Stimulated activated CD4-positive, alpha-beta T cell treated with anti-CD3 and anti-CD28 coated beads, Interleukin-2, amount 100 ng/mL, for 4 hours (primary cell): ENCODE measurements at places on chromosomes 16 and 17.

- DNase-seq = no peak
These were observed 134.9 kb downstream of the SOCS1 start for GRCh38 chr16:11121083-11121608.

- no peak for DNase-seq
These were observed 10.1 kb upstream of the TMEM101 start for GRCh38 chr17:44024853-44025252.

DNA sequence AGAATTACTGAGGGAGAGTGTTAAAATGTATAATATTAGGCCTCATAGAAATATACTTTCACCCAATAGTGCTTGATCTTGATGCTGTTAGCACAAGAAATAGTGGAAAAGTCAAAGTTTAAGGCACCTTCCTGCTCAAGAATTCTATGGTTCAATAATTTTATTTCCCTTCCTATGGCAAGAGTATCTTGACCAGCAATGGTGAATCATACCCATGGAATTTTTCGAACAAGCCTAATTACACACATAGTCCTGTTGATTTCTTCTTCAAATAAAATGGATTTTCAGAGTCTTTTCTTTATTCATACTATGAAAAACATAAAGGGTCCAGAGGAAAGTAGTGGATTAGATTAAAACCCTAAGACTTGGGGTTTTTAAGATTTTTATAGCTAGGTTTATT, 810.6 kb downstream of the CDH11 start:
- no peak for DNase-seq

- DNase-seq = no peak
These were observed 9.1 kb downstream of the NAGPA start for GRCh38 chr16:5024632-5025031.

DNA sequence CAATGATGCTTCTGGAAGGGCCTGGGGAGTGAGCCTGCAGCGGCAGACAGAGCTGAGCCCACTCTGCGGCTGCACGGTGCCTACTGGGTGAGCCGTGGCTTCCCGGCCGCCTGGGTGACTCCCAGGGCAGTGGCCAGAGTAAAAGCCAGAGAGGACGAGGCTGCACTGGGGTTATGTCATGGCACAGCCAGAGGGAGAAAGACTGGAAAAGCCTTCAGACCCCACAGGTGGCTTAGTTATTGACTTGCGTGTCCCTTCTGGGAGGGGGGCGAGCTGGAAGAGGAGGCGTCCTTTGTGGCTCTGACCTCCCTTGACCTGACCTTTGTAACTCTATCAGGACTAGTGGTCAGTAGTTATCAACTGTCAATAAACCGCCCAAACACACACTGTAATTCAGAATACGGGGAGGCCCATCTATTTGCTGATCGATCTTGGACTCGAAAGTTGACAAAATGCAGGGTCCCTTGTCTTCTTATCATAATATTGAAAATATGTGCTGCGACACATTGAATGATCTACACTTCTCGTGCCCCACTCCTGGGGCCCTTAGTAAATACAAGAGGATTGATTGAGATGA, 385.9 kb upstream of the ZFHX3 start:
- DNase-seq = no peak

DNA sequence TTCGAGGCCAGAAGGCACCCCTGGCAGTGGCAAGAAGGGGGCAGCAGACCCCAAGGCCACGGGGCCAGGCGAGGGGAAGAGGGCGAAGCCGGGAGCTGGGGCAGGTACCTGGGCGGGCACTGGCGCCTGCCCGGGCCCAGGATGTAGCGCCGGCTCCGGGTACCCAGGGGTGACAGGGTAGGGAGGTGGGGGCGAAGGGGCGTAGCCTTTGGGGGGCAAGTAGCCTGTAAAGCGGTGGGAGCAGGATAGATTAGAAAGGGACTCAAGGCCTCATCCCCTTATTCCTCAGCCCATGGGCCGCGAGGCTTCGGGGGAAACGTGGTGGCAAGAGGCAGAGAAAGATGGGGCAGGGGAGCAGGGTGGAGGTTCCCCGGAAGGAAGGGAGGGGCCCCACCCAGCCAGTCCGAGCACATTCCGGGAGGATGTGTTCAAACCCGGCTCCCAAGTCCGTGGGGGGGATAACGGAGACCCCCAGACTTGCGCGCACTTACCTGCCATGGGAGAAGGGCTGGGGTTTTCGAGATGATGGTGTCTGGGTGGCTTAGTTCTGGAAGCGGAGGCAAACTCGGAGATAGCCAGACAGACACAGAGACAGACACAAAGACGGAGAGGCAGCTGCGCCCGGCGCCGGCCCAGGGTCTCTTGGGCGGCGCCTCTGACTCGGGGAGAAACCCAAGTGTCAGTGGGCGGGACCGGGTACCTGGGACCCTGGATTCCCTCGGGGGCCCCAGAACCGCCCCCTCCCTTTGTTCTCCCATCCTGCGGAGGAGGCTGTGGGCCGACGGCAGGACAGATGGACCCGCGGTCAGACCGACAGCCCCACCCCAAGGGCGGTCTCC, 493 bp downstream of the PLSCR3 start:
- peak; percentile 42 for DNase-seq

- no peak for DNase-seq
These were observed 108.8 kb upstream of the CORO6 start for GRCh38 chr17:29731589-29731929.

- no peak for DNase-seq
These were observed 20.4 kb downstream of the ALOX12B start for GRCh38 chr17:8066841-8067775.

- no peak for DNase-seq
These were observed 170.6 kb downstream of the TMEM132E start for GRCh38 chr17:34750004-34750403.

GRCh38 chr16:27444015-27444414, 42.0 kb downstream of the IL21R start:
- DNase-seq = no peak

DNA sequence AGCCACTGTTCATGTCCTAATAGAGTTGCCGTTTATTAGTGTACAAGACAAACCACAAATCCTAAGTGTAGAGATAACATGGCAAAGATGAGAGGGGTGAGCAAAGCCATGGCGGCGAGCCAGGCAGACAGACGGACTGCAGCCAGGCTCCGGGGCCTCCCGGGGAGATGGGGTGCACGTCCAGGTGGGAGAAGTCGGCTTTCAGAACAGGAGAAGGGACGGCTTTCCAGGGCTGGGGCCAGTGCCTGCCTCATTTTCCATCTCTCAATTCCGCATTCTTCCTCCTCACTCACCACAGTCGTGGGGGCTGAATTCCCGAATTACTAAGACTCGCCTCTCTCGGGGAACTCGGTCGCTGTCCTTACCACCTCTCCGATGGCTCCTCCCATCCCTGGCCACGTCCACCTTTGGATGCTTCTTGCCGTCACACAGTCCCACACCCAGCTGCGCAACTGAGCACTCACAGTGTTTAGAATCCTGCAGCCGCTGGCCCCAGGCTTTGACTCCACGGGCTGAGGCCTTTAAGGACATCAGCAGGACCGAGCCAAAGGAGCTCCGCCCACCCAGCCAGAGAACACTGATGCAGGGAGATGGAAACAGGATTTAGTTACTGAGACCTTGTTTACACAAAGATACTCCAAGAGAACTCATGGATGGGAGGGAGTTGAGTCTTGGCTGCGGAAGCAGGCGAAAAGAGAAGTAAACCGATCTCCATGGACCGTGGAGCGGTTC, 59.7 kb downstream of the RNF112 start:
- no peak for DNase-seq

GRCh38 chr16:66979011-66979717, 9.2 kb upstream of the CES4A start:
- DNase-seq = no peak

DNA sequence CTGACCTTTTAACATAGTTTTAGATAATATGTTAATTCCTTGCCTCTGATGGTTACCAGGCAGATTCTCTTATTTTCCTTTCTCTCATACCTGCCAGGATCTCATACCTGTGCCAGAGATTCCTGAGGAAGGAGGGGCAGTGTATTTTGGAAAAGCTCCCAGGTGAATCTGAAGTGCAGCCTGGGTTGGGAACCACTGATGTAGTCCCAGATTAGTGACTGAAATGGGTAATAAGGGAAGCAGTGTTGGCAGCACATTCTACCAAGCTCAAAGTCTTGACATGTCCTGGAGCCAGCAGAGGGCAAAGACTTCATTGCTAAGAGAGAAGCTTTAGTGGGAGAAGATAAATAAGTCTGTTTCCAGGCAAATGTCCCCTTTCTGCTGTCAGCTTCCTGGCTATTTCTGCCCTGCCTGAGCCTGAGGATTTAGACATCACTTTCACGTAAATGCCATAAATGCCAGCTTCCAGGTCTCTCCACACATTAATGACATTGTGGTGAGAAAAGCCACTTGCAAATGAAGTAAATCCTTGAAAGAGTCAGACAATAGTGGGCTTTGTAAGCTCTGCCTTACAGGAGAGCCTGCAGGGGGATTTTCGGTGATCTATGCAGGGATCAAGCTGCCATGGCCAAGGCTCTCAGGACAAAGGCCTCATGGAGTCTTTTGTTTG, 40.9 kb upstream of the C16orf78 start:
- DNase-seq = no peak

- DNase-seq = no peak
These were observed 3.2 kb downstream of the SPG7 start for GRCh38 chr16:89511374-89511773.

GRCh38 chr17:81477173-81477572, 35.4 kb downstream of the ACTG1 start:
- DNase-seq = no peak

DNA sequence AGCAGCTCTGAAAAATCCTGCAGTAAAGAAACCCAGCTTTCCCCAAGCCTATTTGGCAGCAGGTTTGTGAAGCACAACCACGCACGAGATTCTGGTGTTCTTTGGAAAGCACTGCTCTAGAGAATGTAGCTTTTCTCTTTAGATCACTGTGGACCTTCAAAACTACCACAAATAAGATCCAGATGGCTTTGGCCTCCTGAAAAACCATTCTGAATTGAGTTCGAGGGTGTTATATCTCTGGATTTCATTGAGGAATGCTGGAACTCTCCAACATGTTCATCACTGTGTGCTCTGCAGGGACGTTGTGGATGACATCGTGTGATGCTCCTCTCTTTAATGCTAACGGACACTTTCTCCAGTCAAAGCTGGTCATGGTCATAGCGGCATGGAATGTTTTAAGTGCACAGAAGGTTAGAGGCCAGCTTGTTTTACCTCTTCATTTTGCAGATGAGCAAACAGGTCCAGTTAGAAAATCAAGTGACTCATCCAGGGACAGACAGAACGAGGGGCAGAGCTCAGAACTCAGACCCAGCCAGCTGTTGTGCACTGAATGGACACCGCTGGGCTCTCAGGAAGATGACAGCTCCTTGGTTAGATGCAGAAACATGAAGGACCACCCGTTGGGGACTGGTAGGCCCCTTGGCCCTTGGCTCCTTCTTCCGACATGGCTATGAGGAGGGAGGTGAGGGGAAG, 37.2 kb downstream of the CCDC42 start:
- no peak for DNase-seq

DNA sequence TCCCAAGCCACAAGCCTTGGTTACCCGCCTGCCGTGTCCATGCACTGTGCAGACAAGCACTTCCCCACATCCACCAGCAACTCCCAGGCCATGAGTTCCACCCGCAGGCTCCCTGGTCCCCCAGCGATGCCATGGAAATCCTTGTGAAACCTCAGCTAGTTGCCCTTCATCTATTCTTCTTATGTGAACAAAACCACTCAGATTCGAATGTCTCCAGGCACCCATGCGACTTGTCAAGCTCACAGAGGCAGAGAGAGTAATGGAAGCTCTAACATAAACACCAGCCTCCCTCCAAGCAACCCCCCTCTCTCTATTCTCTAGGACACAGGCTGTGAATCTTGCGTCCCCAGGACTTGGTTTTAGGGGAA, 182.6 kb downstream of the C16orf95 start:
- no peak for DNase-seq

GRCh38 chr17:72838581-72838980, 253.9 kb downstream of the SLC39A11 start:
- no peak for DNase-seq

GRCh38 chr16:75494661-75495075, 573 bp downstream of the CHST6 start:
- no peak for DNase-seq

GRCh38 chr16:85982563-85982939, 83.6 kb downstream of the IRF8 start:
- DNase-seq = no peak

DNA sequence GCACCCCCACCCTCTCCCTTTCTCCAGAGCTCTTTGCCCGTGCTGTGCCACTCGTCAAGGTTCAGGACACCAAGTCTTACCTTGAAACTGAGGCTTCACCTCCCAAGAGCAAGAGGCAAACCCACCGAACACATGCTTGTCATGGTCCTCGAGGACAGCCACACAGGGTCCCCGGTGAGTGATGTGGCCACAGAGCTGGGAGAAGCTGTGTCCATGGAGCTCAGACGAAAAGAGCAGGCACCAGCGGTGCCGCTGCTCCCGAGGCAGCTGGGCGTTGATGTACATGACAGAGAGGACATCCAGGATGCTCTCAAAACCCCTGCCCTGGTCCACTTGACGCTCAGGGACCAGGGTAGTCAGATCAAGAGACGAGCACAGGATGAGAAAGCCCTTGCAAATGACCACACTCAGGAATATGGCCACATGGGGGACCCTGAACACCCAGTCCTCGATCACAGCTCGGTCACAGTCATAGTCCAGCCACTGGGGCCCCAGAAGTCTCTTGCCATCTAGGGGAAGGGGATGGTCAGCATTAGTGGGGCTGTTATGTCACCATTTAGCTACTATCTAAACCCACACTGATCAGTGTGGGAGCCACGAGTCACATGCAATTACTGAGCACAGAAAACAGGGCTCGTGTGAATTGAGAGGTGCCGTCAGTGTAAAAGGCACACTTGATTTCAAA, 17.8 kb downstream of the MEAK7 start:
- no peak for DNase-seq
